ENCODE measurements at places on chromosomes 3 and 15. TPM values are rescaled to one million over a fixed set of nuclear protein-coding genes. Genes with fewer than 3 reads are reported as not detected.

GRCh38 chr15:82530606-82531379 lies 9.5 kb downstream of the RPS17 start:
- DNase-seq = no peak

- no peak for DNase-seq
Measured at GRCh38 chr3:117036259-117036799, 326.8 kb downstream of the TUSC7 start.

Gene KNG1
- not detected for total RNA-seq

Gene KBTBD13
- not detected for total RNA-seq

Gene SOX14
- total RNA-seq = not detected

DNA sequence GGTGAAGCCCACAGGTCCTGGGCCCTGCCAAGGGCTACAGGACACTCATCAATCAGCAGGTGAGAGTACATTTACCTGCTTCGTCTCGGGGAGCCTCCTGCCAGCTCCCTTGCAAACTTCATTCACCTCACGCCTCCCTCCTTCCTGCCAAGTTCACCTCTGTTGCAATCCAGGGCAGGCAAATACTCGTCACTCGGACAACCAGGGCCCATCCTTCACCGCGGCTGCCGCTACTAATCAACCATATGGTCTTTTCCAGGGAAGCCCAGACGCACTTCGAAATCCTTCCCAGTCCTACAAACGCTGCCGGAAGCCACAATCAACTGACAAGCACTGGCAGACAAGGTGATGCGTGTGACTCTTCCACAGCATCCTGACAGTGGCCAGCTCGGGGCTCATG lies 200.7 kb upstream of the NSMCE3 start:
- DNase-seq = no peak

DNA sequence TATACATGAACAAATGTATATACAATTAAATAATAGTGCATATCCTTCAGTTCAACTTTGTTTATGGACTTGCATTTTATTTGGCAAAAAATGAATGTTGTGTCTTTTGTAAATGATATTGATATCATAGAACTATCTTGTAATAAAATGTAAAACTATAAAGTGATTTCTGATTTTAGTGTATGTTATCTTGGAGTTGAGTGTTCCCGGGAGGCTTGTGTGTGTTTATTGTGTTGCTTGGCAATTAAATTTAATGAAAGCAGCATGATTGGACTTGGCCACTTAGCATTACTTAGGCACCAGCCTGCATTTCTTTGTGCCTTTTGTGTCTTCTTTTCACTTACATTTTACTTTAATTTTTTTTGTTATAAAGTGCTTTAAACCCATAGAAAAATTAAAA lies 10.6 kb downstream of the ARHGEF26 start:
- DNase-seq = no peak

DNA sequence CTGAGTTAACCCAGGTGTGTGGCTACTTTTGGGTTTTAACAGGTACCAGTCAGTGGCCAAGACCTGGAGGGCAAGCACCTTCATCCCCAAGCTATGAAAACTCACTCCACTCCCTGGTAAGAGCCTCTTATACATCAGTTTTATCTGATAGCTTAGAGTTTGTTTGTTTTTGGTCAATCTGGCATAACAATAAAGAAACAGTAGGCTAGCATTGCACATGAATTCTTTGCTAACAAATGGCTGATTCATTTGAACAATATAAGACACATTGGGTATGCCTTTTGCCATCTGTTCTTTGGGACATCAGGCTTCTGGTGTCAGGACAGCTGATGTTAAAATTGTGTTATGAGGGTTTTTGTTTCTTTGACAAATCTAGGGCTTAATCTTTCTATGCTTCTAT lies 125.0 kb upstream of the CGNL1 start:
- DNase-seq = no peak

DNA sequence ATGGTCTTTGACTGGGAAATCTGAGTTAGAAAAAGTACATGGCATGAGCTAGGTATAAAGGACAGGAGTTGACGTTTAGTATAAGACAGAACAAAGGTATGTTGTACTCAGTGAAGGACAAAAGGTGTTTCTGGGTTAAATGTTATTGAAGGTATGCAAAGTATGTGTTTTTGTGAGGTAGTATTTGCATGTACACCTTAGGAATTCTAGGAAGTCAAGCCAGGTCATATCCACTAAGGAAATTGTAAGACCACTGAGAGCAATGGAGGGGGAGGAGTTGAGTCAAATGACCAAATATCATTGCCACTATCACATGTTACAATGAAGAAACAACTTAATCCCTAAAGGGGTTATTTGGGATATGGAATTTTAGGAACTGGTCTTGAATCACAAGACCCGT lies 24.4 kb upstream of the TGFBR2 start:
- no peak for DNase-seq

Gene PPP1R14D
- total RNA-seq = not detected

DNA sequence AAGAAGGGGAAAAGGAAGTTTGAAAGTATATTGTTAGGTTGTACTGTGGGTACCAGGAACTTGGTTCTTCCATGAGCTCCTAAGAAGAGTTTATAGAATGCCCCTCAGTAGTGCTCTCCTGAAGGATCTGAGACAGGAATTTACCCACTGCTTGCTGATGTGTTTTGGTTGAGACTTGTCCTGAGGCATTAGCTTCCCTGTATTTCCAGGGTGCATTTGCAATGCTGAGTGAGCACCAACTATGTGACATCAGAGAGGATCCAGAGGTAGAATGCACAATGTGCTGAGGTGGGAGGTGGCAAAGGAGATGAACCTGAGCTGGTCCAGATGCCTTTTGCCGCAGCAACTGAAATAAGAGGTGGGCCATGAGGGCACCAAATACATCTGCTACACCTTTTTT lies 64.3 kb upstream of the LRRC3B start:
- no peak for DNase-seq

GRCh38 chr3:122092460-122093165 lies 37.5 kb downstream of the CD86 start:
- no peak for DNase-seq

GRCh38 chr15:42619656-42620371 lies 44.4 kb downstream of the STARD9 start:
- no peak for DNase-seq

- no peak for DNase-seq
Measured at GRCh38 chr15:71780115-71780976, 30.0 kb upstream of the NR2E3 start.

DNA sequence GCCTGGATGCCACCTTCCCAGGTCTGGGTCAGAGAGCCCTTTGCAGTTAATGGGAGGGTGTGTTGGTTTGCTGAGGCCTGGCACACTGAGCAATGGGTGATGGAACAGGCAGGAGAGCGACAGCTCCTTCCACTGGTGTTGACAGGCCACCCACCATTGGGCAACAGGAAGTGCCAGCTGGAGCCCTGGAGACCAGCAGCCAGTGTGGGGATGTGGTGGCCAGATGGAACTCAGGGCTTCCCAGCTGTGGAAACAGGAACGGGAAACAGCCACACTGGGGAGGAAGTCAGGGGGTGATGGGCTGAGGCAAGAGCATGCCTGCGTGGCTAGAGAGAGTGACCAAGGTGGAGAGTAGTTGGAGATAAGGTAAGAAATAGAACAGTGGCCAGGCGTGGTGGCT lies 9.3 kb downstream of the PSTPIP1 start:
- DNase-seq = no peak

Gene STXBP5L
- not detected for total RNA-seq

Gene ERC2
- total RNA-seq = 4.2 TPM

- no peak for DNase-seq
Measured at GRCh38 chr3:171551296-171551695, 91.1 kb upstream of the TNIK start.

GRCh38 chr3:128112357-128112968 lies 11.1 kb downstream of the RUVBL1 start:
- DNase-seq = no peak

Gene VPS13C
- 77.6 TPM for total RNA-seq

Gene CDAN1
- 5.4 TPM for total RNA-seq

DNA sequence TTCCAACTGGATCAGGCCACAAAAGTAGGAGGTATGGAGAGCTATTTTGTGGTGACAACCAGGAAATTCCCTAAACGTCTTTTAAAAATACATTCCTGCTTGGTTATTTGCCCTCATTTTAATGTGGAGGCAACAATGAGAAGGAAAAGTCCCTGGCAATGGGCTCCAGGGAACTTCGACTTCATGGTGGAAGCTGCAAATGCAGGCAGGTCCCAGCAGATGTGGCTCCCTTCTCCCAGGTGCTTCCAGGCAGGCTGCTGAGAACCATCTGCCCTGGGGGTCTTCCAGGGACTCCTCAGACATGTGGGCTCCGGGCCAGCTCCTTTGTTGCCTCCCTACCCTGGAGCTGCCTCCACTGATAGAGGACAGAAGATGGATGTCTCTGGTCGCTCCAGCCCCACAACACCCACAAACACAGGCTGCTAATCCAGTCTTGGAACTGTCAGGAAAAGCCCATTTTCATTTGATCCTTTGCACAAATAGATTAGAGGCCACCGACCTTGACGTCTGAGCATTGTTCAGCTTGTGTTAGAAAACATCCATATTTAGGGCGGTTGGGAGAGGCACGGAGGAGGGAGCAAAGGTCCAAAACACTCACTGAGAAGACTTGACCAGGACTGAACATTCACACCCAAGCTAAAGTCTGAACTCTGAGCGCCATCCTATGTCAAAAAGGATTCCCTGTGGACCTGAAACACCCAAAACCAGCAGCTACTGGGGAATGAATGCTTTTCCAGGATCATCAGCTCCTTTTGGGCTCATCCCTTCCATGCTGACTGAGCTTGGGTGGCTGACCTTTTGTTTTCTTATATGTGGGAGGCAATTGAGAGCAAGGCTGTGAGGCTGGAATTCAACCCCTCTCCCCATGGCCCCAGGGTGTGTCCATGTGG lies 30.2 kb upstream of the SLCO2A1 start:
- DNase-seq = no peak

Gene NUSAP1
- not detected for total RNA-seq

Gene GOLGA8S
- total RNA-seq = 0.47 TPM

GRCh38 chr3:189108067-189108466 lies 63.7 kb upstream of the TPRG1 start:
- DNase-seq = no peak

Gene APEH
- total RNA-seq = 55.9 TPM

DNA sequence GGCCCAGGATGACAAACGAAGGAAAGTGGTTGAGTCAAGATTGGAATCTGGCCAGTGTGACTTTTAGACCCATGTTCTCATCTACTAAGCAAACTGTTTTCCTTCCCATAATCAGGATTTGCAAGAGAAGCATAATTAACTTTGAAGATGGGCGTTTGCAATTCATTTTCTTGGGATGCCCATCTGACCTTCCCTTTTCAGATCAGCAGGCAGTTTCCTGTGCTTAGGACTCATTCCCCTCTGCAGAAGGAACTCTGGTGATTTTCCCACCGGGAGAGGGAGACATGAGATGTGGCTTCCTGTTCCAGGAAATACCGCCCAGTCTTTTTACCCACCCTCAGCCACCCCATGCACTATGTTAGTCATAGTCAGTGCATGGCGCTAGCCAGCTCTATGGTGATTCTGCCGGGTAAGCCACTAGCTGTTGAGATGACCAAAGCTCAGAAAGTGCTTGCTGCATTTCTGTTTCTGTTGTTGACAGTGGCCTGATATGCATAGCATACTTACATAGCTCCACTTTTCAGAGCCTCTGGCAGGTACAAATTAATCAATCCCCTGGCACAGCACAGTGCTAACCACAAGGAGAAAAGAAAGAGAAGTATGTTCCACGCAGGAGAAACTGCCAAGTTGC lies 129.4 kb downstream of the VGLL4 start:
- no peak for DNase-seq

DNA sequence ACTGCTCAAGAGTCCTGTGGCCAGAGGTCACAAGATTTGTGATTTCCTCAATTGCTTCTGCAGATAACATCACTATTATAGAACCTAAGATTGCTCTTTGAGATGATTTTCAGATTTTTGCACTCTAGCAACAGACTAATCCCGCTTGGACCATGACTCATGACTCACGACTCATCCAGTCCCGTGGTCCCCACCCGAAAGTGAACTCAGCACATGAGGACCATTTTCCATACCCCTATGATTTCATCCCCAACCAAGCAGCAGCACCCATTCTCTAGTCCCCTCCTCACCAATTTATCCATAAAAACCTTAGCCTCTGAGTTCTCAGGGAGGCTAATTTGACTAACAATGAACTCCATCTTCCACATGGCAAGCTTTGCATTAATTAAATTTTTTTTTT lies 106.3 kb upstream of the ALCAM start:
- no peak for DNase-seq

Gene USP3
- total RNA-seq = 58.6 TPM

DNA sequence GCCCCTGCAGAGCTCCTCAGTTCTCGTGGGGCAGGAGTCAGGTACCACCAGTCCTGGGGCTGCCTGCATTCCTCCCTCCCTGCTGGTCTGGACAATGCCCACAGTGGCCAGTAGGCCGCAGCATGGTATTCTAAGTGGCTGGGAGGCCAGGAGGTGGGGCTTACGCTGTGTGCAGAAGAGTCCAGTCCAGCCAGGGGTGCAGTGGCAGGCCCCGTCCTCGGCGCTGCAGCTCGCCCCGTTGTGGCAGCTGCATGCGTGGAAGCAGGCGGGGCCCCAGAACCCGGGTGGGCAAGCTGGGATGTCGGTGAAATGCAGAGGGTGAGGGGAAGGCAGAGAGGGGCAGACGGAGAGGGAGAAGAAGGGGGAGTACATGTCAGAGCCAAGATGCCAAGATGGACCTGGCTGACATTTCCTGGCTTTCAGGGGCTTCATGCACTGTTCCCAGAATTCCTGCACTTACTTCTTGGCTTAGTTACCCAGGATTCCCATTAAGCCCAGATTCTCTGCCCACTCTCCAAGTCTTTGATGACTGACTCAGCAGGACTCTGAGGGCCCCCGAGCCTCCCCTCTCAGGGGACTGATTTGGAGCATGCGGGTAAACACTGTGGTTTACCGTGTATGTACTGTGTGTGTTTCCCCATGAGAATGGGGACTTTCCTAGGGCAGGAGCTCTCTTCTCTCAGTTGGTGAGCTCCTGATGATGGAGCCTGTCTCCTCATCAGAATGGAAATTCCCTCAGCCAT lies 47.5 kb downstream of the RAB11A start:
- DNase-seq = no peak

DNA sequence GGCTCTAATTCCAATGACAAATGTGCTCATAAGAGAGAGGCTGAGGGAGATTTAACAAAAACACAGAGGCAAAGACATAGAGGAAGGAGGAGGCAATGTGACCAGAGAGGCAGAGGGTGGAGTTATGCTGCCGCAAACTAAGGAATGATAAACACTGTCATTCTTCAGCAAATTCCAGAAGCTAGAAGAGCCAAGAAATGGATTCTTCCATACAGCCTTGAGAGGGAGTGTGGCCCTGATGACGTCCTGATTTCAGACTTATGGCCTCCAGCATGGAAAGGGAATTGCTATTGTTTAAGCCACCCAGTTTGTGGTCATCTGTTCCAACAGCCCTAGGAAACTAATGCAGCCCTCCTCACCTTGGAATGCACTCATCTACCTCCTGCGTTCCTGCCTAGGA lies 30.5 kb downstream of the CD47 start:
- DNase-seq = no peak

GRCh38 chr3:100169201-100169920 lies 55.1 kb upstream of the FILIP1L start:
- DNase-seq = no peak

Gene SPTBN5
- total RNA-seq = 1.1 TPM

DNA sequence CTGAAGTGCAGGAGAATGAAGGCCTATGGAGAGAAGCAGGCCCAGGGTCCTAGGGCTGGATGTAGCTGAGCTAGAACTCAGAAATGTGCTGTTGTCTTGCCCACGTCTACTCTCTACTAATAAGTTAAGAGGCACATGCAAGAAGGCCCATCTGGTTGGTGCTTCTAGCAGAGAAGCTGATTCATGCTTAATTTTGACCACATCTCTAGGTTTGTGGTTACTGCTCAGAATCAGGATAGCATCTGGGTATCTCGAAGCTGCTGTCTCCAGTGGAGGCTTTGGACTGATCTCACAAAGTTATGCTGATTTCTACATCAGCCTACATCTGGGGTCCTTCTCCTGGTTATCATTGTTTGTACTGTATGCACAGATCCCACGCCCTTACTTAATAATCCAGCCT lies 87.3 kb downstream of the CACNA1D start:
- DNase-seq = no peak
